ENCODE measurements at places on chromosomes 12 and 14.

DNA sequence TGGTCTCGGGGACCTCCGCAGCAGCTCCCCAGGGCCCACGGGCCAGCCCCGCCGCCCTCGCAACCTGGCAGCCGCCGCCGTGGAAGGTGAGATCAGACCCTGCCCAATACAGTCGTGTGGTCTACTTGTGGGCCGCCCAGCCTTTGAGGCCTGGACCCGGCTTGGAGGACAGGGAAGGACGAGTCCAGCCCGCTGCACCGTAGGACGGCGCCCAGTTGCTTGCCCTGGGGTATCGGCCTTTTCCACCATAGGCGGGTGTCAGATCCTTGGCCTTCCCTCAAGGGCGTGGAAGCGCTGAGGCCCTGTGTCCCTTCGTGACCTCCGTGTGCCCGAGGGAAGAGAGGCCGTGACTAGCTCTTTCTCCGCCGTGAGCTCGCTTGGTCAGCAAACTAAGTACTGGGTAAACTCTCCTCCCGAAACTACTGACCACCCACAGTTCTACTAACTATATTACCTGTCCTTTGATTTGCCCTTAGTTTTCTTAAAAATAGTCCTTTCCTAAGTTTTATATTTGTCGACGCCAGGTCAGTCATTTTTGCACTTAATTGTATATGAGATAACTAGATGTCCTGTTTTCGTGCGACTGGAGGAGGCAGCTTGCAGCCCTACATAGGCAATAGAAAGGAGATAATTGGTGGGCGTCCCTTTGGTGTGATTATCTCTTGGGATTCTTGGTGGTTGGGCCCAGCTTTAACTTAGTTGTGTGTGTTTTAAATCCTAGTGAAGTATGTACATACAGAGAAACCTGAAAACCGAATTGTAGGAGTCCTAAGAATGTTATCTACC lies 757 bp downstream of the SLC25A3 start:
- peak; percentile 73 for DNase-seq

DNA sequence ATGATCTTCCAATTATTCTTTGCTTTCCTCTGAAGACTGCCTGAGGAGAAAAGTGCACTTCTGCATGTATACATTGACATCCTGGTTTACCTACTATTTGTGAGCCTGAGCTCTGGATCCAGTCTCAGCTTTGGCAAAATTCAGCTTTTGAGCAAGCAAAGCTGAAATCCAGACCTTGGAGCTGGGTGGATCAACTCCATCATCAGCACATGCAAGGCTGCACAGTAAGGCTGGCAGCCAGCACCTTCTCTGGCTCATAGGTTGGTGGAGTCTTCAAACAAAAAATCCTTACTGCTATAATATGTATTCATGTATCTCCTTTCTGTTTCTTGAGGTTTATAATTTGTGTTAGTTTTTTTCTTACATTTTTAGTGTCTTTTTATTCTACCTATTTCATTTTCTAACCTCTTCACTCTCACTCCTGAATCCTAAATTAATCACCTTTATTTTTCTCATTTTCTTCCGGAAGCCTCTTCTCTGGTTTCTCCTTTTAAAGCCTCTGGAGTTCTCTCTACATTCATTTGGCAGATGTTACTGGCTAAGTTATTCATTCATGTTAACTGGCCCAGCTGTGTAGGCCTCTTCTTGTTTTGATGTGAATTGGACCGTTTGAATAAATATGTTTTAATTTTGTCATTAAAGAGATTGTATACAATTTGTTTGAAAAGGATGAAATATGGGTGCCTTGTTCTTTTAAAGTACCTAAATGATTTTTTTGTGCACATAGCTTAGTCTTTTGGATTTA lies 224.8 kb downstream of the DACT1 start:
- no peak for DNase-seq

GRCh38 chr14:85856430-85856829 lies 326.5 kb downstream of the FLRT2 start:
- no peak for DNase-seq

GRCh38 chr12:95051241-95051640 lies 22.2 kb downstream of the NR2C1 start:
- DNase-seq: no peak

GRCh38 chr14:68741477-68741791 lies 51.4 kb downstream of the ZFP36L1 start:
- no peak for DNase-seq

DNA sequence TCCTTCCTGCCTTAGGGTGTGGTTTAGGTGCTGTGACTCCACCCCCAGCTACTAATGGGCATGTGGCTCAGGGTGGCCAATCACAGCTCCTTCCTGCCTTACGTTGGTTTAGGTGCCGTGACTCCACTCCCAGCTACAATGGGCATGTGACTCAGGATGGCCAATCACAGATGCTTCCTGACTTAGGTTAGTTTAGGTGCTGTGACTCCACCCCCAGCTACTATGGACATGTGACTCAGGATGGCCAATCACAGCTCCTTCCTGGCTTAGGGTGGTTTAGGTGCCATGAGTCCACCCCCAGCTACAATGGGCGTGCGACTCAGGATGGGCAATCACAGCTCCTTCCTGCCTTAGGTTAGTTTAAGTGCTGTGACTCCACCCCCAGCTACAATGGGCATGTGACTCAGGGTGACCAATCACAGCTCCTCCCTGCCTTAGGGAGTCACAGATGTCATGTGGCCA lies 163.9 kb downstream of the TBX5 start:
- no peak for DNase-seq

GRCh38 chr14:32183151-32184058 lies 18.4 kb upstream of the RNU6-7 start:
- no peak for DNase-seq

DNA sequence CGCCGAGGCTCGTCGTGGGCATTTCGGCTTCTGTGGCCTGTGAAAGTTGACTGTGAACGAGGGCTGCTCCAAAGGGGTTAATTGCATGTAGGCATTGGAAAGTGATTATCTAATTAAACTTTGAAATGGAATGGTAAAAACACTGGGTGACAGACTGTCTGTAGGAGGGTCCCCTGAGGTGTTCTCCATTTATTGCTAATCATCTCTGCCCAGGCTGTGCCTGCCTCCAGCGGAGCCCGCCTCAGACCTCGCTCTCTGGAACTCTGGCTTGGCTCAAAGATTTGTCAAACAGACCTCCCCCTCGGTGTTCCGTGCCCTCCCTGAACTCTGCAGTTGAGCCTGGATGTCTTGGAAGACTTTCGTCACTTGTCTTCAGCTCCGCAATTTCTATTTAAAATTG lies 50.2 kb upstream of the VRK1 start:
- peak; percentile 42 for DNase-seq

- no peak for DNase-seq
These were observed 95.1 kb upstream of the COCH start for GRCh38 chr14:30779210-30779609.

DNA sequence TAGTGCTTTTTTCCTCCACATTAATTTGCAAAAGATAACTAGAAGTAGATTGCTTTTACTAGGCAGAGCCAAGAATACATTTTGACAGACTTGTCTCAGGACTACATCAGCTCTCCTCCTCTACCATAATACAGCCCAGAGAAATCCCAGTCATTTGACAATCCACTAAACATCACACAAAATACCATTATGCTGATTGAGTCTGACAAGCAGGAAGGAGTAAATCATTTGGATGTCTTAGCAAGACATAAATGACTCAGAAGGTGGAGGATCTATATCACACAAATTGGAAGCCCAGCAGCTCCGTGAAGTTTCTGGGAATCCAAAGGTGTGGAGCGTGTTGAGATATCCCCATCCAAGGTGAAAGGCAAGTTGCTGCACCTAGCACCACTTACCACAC lies 75.4 kb upstream of the FKBP4 start:
- no peak for DNase-seq

DNA sequence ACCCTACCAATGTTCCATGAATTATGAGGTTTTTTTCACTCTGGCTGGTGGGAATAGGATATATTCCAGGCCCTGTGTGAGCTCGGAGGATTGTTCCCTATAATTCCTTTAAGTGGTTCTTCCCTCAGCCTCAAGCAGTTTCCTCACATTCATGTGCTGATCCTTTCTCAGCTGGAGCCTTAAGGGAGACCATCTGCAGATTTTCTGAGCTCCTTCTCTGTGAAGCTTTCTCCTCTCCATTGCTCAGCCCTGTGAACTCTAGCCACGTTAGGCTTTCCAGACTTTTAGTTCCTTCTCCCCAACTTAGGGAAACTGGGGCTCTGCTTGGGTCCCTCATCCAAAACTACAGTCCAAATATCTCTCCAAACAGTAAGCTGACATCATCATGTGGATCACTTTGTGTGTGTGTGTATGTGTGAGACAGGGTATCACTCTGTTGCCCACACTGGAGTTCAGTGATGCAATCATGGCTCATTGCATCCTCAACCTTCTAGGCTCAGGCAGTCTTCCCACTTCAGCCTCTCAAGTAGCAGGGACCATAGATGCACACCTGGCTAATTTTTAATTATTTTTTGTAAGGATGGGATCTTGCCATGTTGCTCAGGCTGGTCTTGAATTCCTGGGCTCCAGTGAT lies 219.5 kb upstream of the OTX2 start:
- DNase-seq: no peak

GRCh38 chr12:2919249-2919648 lies 28.6 kb downstream of the TULP3 start:
- no peak for DNase-seq

DNA sequence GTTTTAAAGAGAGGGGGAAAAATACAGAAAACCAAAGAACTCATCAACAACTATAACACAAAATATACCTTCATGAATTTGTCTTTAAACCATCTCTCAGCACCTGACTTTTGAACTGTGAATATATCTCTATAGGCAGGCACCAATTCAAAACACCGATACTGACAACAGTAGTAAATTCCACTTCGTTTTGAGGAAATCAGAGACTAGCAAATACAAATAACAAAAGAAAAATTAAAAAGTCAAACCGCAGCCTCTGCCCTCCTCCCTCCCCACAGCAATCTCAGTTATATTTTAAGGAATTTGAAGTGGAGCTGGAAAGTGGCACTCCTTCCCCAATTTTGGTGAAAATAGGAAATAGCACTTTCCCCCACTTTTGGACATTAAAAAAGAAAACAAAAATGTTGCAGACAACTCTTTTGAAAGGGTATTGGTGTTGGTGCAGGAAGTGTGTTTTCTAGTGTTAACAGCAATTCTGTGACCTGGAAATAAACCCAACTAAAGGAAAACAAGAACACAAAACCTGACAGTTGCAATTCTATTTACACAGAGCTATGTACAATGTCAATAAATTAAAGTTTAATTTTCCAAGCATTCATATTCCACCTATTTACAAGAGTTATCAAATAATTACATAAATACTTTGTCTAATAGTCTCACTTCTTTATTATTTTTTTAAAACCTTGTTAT lies 13.5 kb downstream of the TBX3 start:
- DNase-seq: no peak

GRCh38 chr12:15672671-15673270 lies 116.4 kb downstream of the EPS8 start:
- no peak for DNase-seq

- no peak for DNase-seq
These were observed 282.3 kb upstream of the PRICKLE1 start for GRCh38 chr12:42871816-42872215.
